ENCODE measurements at places on chromosomes 7 and 10.

DNA sequence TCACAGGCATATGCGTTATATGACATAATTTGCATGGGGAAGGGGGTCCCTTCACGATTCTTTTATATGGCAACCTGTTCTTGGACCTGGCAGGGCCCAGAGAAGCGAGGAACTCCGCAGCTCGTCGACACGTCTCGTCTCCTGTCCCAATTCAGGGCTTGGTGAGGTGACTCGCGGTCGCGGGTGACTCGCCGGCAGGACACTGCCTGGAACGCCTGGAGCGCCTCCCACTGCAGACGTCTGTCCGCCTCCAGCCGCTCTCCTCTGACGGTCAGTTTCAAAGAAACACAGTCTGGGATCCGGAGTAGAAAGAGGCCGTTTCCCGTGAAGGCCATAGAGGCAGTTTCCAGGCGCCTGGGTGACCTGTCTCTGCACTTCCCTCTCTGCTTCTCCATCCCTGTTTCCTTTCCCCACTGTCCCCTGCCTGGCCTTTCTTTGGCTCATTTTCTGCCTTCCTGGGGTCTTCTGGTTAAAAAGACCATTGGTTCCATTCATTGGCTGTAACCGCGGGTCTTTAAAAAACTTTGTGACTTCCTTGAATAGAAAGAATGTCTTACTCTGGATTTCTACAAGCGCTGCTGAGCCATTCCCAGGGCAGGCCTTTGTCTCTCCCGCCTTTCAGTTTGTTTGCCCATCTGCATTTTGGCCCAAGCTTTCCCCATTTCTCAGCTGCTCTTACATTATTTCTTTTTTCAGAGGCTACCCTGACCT, 1.2 kb downstream of the UPP1 start:
- DNase-seq = no peak

- DNase-seq = no peak
Measured at GRCh38 chr7:53476566-53476965, 441.1 kb downstream of the POM121L12 start.

GRCh38 chr7:2982831-2983230, 60.8 kb downstream of the CARD11 start:
- peak; percentile 43 for DNase-seq

DNA sequence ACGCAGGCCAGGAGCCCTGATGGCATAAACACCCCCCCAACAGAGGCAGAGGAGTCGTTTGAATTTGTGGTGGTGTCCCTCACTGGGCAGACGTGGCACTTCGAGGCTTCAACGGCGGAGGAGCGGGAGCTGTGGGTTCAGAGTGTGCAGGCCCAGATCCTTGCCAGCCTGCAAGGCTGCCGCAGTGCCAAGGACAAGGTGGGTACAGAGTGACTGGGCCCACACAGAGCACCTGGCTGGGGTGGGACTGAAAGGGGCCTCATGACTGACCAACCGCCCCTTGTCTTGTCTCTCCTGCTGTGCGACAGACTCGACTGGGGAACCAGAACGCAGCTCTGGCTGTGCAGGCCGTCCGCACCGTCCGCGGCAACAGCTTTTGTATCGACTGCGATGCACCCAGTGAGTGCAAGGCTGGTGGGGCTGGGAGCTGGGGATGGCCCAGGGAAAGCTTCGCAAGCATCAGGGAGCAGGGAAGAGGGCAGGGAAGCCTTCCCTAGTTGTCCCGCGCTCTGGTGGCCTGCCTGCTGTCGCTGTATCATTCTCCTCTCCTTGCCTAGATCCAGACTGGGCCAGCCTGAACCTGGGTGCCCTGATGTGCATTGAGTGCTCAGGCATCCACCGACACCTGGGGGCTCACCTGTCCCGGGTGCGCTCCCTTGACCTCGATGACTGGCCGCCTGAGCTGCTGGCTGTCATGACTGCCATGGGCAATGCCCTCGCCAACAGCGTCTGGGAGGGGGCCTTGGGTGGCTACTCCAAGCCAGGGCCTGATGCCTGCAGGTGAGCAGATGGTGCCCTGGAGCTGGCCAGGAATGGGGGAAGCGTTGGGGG, 25.4 kb downstream of the GBX1 start:
- no peak for DNase-seq

DNA sequence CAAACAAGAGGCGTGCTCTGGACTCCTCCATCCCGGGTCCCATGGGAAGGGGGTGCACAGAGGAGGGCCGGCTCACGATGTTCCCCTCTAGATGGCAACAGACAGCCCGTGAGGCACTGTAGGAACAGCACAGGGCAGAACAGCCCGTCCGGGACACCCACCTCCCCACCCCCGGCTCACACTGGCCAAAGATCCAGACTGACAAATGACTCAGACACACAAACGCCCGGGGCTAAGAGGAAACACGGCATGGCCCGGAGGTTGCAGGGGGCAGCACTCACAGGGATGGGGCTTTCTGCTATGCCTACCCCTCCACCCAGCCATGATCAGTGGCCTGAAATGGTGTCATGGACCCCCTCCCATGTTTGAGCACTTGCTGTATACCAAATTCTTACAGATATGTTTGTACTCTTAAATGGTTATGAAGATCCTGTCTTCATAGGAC, 4.9 kb upstream of the ELN start:
- no peak for DNase-seq

- no peak for DNase-seq
Measured at GRCh38 chr7:34133356-34133982, 228.1 kb downstream of the BMPER start.

DNA sequence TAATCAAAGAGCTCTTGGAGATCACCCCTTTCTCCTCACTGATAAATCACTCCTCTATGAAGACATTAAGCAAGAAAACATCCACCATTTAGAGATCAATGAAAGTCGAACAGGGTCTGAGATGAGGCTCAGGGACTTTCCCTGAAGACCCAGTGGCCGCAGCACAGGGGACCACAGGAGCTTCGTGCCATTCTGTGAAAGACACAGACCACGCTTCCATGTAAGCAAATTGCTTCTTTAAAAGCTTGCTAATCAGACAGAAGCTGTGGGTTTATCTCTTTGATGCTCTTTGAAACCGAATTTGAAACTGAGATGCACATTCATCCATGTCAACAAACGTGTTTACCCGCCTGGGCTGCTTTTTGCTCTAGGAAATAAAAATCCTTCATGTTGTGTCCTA, 231.9 kb upstream of the PPP2R2D start:
- no peak for DNase-seq
